Activated T-helper 1 cell treated with anti-CD3 and anti-CD28 coated beads, Interleukin-2, amount 50 U/mL, for 16 hours (primary cell): ENCODE measurements at places on chromosomes 13 and 19.

GRCh38 chr19:35224681-35225571 lies 3.6 kb downstream of the FAM187B start:
- no peak for DNase-seq

GRCh38 chr19:46746281-46747057 lies at the start of gene STRN4:
STRN4 (minus strand) TSS chr19:46746450; CDS start chr19:46746430, 20 bp downstream.
- DNase-seq, result peak; percentile 52

DNA sequence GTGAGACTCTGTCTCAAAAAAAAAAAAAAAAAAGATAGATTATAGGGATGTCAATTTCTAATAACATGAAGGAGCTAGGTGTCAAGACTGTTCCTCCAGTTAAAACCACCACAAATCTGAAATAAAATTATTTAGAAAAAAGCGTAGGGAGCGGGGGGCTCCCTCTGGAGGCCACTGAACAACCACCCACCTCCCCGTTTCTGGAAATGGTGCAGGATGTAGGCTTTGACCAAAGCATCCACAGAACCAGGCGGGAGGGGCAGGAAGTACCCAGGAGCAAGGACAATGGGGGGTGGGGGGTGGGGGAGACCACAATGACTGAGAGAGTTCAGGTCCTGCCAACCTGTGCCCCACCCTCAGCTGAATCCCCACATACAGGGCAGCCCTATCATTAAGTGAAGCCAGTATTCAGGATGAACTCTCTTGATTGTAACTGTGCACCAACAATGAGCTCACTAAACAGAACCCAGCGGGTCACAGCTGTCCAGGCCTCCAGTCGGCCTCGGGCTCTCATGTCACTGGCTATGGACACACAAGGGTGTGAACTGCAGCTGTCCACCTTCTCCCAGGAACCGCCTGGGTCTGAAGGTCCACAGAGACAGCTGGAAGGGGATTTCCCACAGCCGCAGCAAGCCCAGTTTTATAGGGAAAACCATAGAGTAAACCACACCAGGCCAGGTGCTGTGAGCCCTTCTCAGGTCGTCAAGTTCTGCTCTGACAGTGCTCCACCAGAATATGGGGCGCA lies 6.6 kb downstream of the ZSCAN18 start:
- DNase-seq, result no peak

- DNase-seq, result no peak
These were observed 25.3 kb downstream of the TM9SF2 start for GRCh38 chr13:99526549-99526948.

DNA sequence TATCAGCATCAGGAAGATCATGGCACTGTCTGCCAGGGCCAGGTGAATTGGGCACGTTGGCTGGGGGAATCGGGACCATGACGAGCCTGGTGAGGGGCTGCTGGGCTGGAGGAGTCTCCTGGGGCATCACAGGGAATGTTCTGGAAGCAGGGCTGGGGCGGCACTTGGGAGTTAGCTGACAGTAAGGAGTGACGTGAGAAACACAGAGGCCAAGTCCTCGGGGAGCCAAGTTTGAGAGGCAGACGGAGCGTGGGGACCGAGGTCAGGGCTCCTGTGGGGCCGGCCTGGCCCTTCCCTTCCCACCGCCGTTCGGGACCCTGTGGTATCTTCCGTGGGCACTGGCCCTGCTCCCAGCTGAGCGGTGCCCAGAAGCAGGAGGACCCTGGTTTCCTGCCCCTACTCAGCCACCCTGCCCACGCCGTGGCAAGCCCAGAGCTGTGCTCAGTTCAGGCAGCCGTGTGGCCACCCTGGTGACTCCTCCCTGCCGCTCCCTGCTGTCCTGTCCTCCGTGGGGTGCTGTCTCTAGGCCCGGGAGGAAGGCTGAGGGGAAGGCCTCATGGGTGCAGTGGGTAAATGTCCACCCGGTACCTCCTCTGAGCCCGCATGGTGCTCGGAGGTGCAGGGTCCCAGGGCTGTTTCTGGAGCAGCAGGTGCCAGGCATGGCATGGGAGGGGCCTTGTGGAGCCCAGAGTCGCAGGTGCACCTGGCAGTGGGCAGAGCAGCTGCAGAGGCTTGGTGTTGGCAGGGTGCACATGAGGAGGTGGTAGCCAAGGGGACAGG lies 25.2 kb downstream of the CRTC1 start:
- no peak for DNase-seq

DNA sequence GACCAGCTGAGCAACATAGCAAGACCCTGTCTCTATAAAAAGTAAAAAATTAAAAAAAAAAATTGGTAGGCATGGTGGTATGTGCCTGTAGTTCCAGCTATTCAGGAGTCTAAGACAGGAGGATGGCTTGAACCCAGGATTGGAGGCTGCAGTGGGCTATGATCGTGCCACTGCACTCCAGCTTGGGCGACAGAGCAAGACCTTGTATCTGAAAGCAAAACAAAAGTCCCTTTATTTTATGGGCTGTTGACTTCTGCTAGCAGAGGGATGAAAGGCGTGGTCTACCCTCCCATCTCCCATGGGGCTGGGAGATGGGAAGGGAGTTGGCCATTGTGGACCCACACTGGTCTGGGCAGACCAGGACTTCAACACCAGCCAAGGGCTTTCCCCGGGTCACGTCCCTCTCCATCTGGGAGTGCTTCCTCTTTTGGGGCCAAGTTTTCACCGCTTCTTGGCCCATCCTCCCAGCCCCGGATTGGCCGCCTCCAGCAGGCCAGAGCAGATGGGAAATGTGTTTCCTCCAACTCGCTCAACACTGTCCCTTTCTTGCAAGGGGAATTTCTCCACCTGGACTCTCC lies 2.2 kb upstream of the TNFSF9 start:
- no peak for DNase-seq

DNA sequence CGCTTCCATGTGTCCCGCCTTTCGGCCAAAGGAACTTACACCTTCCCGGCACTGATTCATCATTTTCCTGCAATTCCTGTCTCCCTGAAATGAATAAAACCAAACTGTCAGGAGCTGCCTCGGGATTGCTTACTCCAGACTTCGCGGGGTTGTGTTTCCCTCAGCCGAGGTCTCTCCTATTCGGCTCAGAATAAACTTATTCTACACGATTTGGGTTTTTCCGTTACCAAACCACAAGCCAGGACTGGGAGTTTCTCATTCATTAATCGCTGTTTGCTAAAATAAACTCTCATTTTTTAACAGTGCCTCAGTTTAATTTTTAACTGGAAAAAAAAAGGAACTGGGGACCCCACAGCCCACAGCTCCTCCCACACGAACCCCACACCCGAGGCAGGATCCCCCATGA lies 667 bp downstream of the ZNF878 start:
- DNase-seq, result no peak

DNA sequence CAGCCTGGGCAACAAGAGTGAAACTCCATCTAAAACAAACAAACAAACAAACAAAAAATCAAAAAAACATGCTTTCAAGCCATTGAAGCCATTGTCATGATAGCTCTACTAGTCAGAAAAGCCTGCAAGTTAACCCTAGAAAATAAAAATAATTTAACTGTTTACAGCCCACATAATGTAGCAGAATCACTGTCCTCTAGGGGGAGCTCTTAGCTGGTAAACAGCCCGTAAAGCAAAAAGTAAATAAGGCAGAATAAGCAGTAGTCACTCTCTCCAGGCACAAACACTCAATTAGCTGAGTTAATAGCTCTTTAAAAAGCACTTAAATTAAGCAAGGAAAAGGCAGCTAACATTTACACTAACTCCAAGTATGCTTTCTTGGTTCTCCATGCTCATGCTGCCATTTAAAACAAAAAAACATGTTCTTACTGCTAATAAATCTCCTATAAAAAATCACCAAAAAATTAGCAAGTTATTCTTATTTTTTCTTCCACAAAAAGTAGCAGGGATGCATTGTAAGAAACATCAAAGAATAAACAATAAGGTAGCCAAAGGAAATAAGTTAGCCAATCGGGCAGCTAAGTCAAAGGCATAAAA lies 11.3 kb downstream of the LILRB4 start:
- no peak for DNase-seq

DNA sequence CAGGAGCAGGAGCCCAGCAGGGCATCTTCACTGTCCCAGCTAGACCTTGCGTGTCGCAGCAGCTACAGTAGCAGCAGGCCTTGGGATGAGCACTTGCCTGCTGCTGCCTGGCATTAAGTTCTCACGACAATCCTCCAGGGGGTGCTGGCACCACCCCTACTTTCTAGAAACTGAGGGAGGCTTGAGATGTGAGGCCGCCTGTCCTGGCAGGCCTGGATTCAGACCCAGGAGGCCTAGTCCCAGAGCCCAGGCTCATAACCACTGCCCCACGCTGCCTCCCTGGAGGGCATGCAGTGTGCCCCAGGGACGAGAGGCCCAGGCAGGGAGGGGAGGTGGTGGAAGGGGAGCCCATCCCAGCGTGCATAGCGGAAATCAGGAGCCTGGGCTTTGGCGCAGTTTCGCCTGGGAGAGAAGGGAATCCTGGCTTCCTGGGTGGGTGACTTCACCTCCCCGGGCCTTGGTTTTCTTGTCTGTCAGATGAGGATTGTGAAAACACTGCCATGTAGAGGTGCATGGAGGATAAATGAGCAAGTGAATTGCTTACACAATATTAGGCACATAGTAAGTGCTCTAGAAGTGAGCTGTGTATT lies 26.1 kb downstream of the PPP5C start:
- DNase-seq, result no peak

DNA sequence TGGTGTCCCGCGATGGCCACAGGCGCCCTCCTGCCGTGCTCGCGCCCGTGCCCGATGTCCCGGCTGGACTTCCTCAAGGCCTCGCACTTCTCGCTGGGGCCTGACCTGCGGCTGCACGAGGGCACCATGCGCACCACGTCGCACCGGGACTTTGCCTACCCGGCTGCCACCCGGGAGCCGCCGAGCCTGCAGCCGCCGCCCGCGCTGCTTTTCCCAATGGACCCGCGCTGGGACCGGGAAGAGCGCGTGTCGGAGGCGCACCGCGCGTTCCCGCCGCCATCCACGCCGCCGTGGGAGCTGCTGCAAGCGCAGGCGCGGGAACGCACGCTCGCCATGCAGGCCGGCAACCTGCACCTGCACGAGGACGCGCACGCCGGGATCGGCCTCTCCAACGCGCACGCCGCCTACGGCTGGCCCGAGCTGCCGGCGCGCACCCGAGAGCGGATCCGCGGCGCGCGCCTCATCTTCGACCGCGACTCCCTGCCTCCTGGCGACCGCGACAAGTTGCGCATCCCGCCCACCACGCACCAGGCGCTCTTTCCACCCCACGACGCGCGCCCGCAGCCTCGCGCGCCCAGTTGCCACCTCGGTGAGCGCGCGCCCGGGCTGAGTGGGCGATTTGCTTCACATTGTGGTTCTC lies 12.1 kb upstream of the PEX11G start:
- no peak for DNase-seq

DNA sequence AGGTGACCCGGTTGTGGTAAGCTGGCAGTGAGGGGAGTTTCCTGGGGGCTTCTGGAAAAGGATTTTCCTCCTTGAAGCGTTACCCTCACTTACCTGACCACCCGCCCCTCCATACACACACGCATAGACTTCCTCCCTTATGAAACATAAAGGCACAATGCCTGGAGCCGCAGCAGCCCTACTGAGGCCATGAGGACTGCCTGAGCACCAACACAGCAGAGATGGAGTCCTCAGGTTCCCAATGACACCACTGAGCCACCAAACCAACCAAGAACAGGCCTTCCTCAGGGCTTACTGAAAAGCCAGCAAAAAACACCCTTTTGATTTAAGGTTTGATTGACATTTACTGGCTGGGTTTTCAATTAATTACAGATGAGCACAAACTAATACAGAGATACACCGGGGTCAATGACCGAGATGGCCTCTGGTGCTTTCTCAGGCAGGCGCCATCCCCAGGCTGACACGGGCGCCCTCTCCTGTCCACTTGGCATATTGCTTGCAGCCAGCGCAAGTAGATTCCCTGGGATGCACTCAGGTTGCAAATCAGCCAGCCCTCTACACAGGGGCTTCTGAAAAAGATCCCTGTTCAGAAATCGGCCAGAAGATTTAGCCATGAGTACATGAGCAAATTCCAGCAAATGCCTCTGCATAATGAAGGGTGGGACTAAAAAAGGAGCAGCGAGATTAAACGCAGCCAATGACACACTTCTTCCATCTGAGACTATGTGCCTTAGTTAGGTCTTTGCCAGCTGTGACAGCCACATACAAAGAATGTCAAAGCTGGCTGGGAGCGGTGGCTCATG lies 14.8 kb downstream of the OPA3 start:
- DNase-seq, result no peak

- no peak for DNase-seq
These were observed 57.1 kb downstream of the ALOX5AP start for GRCh38 chr13:30792285-30793000.

DNA sequence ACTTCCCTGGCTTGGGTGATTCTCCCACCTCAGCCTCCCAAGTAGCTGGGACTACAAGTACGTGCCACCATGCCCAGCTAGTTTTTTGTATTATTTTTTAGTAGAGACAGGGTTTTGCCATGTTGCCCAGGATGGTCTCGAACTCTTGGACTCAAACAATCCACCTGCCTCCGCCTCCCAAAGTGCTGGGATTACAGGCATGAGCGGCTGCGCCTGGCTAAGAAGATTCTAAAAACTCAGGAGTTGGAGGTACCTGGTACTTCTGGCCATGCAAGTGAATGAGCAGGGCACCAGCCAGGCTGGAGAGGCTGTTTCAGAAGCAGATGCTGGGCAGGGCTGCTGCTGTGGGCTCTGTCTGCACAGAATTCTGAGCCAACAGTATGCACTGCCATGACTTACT lies 6.1 kb downstream of the MZF1 start:
- DNase-seq, result no peak

GRCh38 chr13:112669881-112670499 lies 19.8 kb upstream of the ATP11A start:
- DNase-seq, result no peak

DNA sequence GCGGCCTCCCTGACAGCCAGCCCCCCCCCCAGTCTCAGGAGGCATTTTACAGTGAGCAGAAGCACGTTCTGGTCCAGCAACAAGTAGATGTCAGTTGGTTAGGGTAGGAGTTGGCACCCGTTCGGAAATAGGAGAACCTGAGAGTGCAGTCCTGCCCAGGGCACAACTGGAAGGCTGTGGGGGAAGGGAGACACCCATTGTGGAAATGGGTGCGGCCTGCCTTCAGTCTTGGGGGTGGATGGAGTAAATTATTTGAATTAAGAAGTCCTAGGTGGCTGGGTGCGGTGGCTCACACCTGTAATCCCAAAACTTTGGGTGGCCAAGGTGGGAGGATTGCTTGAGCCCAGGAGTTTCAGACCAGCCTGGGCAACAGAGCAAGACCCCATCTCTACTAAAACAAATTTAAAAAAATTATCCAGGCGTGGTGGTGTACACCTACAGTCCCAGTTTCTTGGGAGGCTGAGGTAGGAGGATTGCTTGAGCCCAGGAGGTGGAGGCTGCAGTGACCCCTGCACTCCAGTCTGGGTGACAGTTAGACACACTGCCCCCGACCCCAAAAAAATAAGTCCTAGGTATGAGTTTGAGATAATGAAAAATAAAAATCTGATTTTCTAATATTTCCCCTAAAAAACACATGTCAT lies 1.2 kb downstream of the CIRBP start:
- no peak for DNase-seq

- DNase-seq, result no peak
These were observed 64.0 kb upstream of the ZNF681 start for GRCh38 chr19:23822735-23823134.

DNA sequence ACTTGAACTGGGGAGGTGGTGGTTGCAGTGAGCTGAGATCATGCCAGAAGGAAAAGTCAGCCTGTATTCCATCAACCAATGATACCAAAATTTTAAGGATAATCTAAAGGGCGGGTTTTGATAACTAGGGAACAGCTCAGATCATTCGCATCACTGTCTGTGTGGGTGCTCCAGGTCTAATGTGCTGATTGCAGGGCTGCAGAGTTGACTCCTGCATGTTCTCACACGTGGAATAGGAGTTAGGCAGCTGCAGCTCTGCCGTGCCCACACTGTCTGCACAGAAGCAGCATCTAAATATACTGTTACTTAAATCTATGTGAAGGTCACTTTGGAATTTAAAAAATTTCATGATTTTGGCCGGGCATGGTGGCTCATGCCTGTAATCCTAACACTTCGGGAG lies 4.3 kb upstream of the PARP4 start:
- DNase-seq, result no peak
